ENCODE measurements at places on chromosomes 2 and 18.
A peak's percentile ranks its signal among the peaks of the same experiment; 100 is the strongest.

- DNase-seq, result no peak
These were observed 167.4 kb upstream of the STON1 start for GRCh38 chr2:48362515-48362914.

DNA sequence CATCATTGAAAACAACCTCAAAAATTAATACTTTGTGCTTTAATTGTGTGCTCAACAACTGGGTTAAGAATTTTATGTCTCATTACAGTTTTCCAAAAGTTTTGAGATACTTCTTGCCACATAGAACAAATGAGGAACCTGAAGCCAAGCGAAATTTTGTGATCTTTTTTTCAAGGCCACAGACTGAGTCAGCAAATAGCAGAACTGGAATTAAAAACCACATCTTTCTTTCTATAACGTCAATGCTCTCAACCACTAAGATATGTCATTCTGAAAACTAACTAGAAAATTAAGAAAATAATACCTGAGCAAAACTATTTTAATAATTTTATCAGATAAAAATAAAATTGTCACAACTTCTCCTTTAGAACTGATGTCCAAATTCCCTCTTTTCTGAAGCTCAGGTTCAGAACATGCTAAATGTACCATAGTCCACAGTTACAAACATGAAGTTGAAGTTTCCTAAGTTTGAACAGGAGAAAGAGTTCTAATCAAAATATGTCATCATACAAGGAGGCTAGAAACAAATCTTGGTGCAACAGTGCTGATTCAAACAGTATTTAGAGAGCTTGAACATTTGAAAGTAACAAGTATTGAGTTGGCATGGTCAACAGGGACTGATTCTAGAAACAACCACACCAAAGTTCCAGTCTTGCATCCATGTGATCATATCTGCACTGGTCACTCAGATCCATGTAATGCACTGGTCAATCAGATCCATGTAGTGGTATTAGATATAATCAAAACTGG is 27.6 kb upstream of the CALCRL start:
- no peak for DNase-seq

- DNase-seq, result no peak
These were observed 182.7 kb downstream of the NRXN1 start for GRCh38 chr2:50849190-50849589.

DNA sequence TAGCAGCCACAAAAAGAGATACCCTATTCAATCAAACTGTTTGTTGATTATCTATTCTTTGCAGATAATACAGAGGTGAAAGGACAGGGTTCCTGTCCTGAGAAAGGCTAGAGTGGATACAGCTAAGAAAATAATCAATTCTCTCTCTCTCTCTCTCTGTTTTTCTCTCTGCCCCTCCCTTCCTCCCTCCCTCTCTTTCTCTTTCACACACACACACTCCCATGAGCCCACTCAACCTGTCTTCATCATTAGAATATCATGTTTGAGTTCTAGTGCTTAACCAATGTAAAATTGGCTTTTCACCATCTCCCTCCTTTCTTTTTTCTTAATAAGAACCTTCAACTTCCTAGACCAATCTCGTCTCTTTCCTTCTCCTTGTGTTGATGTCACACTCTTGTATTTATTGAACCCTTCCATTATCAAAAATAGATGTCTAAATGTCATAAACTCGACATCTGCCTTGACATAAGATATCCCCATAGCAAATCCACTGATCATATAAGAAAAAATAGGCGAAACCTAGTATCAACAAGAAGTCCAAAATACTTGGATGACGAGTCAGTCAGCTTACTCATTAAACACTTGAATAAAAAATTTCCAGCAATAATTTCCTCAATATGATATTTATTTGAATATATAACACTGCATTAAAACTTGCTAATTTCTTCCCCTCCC is 42.8 kb upstream of the CYTIP start:
- no peak for DNase-seq

GRCh38 chr2:177434475-177434874 is 41.9 kb downstream of the AGPS start:
- DNase-seq, result no peak

DNA sequence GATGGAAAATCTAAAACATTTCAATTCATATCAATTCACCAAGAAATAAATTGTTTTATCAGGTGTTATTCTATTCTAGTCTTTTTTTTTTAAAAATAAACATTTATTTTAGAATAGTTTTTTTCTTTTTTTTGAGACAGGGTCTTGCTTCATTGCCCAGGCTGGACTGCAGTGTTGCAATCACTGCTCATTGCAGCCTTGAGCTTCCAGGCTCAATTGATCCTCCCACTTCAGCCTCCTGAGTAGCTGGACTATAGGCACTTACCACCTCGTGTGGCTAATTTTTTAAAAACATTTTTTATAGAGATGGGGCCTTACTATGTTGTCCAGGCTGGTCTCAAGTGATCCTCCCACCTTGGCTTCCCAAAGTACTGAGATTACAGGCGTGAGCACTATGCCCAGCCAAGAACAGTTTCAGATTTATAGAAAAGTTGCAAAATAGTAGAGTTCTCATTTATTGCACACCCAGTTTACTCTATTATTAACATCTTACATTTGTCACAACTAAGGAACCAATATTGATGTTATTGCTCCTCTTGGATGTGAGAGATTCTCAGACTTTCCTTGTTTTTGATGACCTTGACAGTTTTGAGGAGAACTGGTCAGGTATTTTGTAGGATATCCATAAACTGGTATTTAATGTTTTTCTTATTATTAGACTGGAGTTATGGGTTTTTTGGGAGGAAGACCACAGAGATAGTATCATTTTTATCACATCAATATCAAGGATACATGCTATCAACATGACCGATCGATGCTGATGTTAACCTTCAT is 29.9 kb downstream of the PDE6D start:
- no peak for DNase-seq

DNA sequence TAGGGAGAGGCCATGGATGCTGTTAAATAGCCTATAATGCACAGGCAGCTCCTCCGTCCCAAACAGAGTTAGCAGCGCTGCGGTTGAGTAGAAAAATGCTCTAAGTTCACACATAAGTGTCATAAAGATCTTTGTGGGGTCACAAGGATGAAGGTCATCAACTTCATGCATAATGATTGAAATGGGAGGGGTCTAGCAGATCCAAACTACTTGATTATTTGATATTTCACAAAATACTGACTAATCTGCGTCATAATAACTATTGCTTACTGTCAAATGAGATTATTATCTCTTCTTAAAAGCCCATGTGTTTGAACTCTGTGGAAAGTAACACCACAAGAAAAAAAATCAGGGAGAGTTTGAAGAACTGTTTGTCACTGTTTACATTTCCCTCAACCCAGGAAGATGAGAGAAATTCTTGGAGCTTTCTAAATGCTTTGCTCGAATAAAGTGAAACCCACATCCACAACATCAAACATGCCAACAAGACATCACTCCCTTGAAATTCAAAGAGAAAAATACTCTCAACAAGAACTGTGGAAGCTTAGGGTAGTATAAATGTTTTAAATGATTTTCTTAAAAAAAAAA is 50.5 kb upstream of the CREB1 start:
- DNase-seq, result no peak

DNA sequence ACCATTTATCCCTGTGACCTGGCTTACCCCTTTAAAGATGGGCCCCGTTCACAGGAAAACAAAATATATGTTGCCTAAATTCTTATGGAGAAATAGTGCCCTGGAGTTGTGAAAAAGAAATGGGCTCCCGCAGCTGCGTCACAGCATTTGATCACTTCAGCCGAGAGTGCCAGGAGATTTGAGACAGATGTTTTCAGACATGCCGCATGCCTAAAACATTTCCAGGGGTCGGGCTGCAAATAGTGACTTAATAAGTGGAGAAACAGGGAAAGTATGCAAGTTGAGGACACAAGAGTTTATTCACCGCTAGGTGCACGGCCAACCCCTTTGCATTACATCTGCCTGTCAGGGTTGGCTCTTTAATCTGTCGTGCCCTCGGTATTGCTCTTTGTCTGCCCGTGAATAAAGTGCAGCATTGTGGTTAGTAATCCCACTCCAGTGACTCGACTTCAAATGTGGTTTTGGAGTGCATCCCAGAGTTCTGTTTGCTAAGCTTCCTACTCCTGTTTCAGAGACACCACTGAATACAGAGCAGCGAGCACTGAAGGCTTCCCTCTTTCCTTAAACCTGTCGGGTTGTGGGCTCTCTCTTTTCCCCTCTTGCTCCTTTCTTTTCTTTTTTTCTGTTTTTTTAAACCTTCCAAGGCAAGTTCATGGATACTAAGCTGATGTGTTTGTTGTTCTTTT is 187.5 kb downstream of the LTBP1 start:
- peak; percentile 88 for DNase-seq

DNA sequence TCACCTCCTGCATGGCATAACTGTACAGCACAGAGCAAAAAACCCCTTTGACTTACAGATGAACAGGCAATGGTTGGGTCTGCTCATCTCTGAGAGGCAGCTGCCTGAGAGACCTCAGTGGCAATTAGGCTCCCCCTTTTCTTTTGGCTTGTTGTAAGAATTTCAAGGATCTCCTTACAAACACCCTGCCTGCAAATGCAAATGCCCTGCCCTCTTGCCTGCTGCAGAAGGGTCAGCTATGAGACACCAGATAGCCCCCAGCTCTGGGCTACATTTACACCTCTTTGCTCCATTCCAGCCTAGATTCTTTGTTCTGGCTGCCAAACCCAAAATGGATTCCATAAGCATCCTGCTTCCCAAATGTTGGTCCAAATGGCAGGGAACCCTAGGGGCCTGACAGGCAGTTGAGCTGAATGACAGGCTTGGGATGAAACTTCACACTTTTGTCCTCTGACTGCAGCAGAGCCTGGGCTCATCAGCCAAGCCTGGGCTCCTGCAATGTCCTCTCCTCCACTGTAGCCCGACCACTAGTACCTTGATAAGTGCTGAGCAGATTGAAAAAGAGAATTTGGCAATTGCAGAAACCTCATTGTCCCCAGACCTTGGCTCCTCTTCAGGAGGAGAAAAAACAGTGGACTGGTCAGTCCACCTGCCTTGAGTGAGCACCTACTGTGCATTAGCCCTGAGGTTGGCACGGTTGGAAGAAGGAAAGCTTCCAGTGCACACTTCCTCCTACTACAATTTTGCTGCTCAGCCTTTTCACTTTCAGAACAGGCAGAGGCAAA is 678.3 kb downstream of the BCL11A start:
- DNase-seq, result no peak

GRCh38 chr18:69882965-69883668 is 64.6 kb downstream of the CD226 start:
- no peak for DNase-seq

DNA sequence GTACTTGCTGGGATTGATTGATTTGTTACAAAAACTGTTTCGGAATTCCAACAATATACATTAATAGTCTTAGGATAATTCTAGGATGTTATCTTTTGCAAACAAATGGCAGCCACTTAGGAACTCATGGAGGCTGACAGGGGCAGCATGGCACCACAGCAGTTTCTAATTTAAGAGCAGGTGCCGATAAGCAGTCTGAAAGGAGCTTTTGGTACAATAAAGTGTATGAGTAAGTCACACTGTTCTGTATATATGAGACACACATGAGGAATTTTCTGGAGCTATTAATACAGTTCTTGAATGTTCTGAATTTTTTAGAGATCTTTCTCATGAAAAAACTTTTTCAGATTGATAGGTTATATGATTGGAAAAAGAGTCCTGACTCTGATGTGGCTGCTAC is 52.2 kb downstream of the EIF5B start:
- peak; percentile 2 for DNase-seq

- DNase-seq, result no peak
These were observed 21.5 kb upstream of the SPRED2 start for GRCh38 chr2:65453916-65454315.

DNA sequence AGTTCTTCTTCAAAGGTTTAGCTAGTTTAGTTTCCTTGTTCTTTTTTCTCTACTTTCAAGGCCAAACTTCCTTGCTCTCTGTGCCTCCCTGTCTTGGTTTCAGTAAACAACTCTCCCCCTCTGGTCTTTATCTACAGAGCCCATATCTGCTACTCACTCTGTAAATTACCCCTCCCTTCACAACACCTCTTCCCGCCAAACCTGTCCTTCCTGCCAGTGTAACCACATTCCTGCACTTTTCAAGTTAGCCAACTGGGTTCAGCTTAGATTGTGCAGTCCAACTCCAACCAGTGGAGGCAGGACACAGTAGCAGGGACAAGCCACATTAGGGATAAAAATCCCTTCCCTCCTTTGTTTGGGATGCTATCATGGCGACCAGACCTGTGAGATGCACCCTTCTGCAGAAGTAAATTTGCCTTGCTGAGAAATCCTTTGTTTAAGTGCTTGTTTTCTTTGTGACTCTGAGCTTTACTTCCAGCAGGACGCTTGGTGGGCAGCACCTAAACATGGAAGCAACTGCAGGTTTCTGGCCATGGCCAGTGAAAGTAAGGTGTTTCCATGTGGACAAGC is 706.0 kb downstream of the KCNJ3 start:
- DNase-seq, result no peak

DNA sequence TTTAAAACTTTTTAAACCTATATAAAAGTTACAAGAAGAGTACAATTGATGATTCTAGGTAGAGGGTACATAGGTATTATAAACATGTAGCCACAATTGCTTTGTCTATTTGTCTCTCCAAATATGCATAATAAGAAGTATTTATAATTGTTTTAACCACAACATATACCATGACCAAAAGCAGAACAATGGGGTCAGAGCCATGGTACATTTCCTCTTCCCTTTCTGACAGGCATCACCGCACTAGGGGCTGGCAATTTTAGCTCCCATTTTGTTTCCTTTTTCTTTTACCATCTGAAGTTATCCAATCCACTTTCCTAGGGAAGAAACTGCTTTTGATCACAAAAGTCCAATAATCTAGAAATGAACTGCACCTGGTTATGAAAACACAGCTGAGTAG is 49.3 kb downstream of the TMX3 start:
- DNase-seq, result no peak

- no peak for DNase-seq
These were observed 16.0 kb downstream of the LRRTM1 start for GRCh38 chr2:80288576-80288975.

- no peak for DNase-seq
These were observed 108.2 kb upstream of the GALNT5 start for GRCh38 chr2:157149270-157149669.

DNA sequence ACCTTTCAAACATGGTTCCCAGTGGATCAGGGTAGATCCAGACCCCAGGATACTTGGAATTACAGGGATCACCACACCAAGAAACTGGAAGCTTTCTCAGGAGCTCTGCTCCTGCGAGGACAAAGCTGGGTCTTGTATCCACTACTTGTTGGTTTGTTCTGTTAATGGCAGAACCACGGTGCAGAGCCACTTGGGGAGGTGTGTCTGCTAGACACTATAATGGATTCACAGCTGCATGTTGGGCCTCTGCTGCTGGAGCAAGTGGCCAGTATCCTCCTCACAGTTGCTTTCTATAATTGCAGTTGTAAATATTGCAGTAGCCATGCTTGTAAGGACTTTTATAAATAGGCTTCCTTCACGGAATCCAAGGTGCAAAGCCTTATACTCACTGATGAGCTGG is 12.9 kb downstream of the FOSL2 start:
- no peak for DNase-seq

DNA sequence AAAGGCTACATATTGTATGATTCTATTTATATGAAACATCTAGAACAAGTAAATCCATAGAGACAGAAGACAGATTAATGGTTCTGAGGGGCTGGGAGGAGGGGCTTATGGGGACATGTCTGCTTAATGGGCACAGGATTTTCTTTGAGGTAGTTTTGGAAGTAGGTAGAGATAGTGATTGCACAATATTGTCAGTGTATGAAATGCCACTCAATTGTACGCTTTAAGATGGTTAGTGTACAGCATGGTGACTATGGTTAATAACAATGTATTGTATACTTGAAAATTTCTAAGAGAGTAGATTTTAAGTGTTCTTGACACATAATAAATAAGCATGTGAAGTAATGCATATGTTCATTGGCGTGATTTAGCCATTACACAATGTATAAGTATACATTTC is 68.4 kb downstream of the SP3 start:
- no peak for DNase-seq

All from amniotic stem cell (primary cell).